ENCODE measurements at places on chromosomes 1 and 21.

- DNase-seq: no peak
These were observed 36.7 kb downstream of the ZBTB40 start for GRCh38 chr1:22488319-22488718.

DNA sequence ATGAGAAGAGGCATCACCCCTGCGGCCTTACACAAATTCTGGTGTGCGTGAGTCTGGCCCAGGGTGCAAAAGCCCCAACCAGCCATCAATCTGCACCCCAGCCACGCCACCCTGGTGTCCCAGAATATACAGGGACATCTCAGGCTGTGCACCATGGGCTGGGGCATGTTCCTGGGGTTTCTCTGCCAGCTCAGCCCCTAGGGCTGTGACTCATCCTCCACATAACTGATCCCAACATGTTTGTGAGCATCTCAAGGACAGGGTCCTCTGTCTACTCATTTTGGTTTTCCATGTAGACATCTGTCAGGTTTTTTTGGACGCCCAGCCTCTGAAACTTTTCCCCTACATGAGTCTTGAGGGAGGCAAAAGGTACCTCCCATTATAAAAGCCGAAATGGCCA lies 511 bp downstream of the ZNF683 start:
- no peak for DNase-seq

- no peak for DNase-seq
These were observed 29.4 kb downstream of the LRRC3 start for GRCh38 chr21:44484498-44485253.

GRCh38 chr1:212149566-212149965 lies 114.0 kb downstream of the DTL start:
- no peak for DNase-seq

- DNase-seq: no peak
These were observed 41.6 kb downstream of the MFSD2A start for GRCh38 chr1:39996396-39997004.

DNA sequence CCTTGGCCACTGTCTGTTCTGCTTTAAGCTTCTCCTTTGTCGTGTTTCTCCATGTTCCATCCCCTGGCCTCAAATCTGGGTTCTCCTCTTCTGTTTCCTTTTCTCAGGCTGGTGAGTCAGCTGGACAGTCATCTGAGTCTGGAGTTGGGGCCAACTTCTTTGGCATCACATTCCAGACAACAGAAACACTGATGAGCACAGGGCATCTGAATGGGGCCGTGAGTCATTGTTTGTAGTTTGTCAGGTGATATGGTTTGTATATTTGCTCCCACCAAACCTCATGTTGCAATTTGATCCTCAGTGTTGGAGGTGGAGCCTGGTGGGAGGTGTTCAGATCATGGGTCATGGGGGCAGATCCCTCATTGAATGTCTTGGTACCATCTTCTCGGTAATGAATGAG lies 14.3 kb upstream of the OLIG2 start:
- no peak for DNase-seq

DNA sequence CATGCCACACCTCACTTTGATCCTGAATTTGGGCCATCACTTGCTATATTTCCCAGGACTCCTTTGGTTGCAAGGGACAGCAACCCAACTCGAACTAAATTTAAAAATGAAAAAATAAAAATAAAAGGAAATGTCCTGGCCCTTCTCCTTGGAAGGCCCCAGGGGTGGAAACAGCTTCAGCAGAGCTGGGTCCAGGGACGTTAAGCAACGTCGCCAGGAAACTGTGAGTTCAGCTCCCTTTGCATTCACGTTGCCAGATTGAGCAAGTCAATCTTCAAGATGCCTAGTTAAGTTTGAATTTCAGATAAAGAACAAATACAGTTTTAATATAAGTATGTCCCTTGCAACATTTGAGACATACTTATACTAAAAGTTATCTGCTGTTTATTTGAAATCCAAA lies 14.6 kb upstream of the SPSB1 start:
- no peak for DNase-seq

GRCh38 chr1:86335916-86336315 lies 60.2 kb downstream of the ODF2L start:
- no peak for DNase-seq

DNA sequence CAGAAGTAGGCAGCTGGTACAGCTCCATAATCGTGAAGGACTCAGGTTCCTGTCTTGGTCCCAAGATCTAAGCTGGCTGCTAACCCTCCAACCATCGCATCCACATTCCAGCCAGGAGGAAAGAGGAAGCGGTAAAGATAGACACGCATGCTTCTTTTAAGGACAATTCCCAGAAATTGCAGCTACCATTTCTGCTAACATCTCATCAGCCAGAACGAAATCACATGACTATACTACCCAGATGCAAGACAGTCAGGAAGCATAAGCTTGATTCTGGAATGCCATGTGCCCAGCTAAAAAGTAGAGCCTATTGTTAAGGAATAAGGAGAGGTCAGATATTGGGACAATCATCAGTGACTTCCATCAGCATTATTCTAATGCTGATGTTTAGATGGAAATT lies 110.4 kb downstream of the EPHB2 start:
- no peak for DNase-seq

- DNase-seq: peak; percentile 86
These were observed at the start of gene CSRP1 for GRCh38 chr1:201506557-201507359. TSS of gene CSRP1 (minus strand) at chr1:201507123. CDS start at chr1:201496303, 10,820 bp downstream.

DNA sequence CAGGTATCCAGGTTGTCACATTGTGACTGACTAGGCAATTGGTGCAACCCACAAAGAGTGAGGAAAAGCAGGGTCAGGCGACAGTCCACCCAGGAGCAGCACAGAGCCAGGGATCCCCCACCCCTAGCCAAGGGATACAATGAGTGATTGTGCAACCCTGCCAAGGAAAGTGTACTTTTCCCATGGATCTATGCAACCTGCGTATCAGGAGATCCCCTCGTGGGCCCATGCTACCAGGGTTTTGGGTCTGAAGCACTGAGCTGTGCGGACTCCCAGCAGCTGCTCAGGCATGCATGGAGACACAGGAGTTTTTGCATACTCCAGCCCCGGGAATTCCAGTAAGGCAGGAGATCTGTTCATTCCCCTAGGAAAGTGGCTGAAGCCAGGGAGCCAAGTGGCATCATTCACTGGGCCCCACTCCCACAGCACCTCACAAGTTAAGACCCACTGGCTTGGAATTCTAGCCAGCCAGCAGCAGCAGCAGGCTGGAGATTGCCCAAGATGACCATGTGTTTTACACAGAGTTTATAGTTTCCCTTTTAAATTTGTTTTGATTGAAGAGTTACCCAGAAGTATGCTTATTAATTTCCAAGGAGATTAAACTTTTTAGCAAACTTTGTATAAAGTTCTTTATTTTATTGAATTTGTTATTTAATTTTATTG lies 136.0 kb downstream of the LTN1 start:
- DNase-seq: no peak

DNA sequence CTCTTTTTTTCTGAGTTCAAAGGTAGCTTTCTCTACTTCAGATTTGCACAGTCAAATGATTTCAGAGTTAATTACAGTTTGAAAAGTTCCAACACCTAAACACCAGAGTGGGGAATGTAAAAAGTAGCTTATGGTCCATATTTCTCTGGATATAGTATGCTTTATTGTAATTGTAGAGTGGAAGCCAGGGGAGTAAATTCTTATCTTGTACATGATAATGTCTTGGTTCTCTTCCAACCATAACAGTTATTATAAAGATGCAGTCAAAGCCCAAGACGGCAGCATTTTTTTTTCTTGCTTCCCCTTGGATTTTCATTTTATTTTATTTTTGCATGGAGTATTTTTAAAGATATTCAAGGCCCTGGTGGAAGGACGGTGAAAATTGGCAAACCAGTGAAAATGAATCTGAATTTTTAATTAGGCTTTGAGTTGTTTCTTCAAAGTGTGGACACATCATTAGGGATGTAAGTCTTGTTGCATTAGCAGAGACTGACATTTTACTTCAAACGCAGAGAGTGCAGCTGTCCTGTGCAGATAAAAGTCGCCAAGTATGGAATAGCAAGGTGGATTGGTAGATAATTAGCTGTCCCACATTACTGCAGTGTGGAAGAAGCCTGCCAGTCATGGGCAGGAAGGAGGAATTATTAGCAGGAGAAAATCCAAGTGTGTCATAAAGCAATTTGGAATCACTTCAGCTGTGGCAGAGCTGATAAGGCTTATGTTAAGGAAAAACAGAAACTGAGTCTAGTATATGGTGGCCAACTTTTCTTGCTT lies 11.3 kb downstream of the CACHD1 start:
- DNase-seq: no peak

GRCh38 chr1:213394837-213395236 lies 343.8 kb downstream of the RPS6KC1 start:
- no peak for DNase-seq

- DNase-seq: no peak
These were observed 22.4 kb upstream of the ASB17 start for GRCh38 chr1:75954586-75954985.

- no peak for DNase-seq
These were observed 5.9 kb downstream of the C1orf226 start for GRCh38 chr1:162387226-162388082.

- DNase-seq: no peak
These were observed 87.3 kb upstream of the SLFNL1 start for GRCh38 chr1:41108696-41109275.

DNA sequence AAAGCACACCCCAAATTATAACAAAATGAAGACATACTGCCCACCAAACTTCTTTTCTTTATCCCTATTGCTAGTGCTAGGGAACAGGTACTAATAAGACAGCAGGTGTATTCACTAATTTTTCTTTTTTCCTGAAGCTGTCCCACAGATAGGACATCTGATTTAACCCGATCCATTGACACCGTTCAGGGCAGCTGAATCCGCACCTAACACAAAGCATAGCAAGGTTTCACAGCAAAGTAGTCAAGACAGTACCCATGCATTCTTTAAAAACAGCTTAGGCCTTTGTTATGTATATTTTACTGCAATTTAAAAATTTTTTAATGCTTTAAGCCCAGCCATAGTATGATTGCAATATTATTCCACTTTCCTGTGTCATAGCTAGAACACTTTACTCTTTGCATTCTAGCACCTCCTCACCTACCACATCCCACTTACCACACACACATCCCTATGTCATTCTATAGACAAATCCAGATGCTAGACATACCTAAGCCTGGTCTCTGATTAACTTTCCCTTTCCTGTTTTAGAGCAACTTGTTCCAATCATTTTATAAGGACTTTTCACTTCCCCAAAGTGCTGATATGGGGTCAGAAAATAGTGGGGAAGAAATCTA lies 40.4 kb downstream of the GATAD2B start:
- no peak for DNase-seq

- DNase-seq: no peak
These were observed 1237.2 kb downstream of the PLA2G4A start for GRCh38 chr1:188065917-188066316.

DNA sequence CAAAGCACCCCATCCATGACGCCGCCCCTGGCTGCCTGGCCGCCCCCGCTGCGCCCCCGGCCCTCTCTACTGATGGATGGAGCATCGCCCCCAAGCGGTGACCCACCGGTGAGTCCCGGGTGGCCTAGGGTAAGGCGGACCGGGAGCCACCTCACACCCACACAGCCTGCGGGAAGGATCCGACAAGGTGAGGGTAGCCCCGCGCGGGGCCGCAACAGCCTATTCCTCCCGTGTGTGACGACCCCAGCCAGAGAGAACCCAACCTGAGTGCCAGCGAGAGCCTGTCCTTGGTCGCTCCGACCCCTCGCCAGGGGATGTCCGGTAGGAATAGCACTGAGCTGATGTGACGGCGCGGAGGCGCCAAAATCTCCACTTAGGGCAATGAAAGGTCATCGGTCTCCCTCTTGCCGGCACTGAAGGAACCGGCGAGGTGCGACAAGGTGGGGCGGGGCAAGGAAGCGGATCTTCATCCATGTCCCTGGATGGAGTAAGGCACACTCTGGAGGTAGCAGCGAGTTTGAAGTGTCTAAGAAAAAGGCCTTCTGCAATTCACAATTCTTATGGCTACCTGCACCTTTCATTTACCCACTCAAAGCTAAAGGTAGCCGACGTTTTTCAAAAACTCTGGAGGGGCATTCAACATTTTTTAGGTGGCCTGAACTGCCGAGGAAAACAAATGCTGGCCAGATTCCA lies 19.7 kb upstream of the CHIA start:
- no peak for DNase-seq

GRCh38 chr21:37587635-37588177 lies 221.1 kb downstream of the DYRK1A start:
- no peak for DNase-seq

- no peak for DNase-seq
These were observed 76.0 kb downstream of the GLIS1 start for GRCh38 chr1:53662951-53663350.

GRCh38 chr1:219088778-219089557 lies 84.7 kb upstream of the LYPLAL1 start:
- DNase-seq: no peak

- DNase-seq: no peak
These were observed 12.6 kb upstream of the MYOG start for GRCh38 chr1:203098445-203098844.

GRCh38 chr1:197685785-197686184 lies 89.5 kb downstream of the DENND1B start:
- no peak for DNase-seq

GRCh38 chr1:184226100-184226487 lies 160.7 kb upstream of the C1orf21 start:
- no peak for DNase-seq

DNA sequence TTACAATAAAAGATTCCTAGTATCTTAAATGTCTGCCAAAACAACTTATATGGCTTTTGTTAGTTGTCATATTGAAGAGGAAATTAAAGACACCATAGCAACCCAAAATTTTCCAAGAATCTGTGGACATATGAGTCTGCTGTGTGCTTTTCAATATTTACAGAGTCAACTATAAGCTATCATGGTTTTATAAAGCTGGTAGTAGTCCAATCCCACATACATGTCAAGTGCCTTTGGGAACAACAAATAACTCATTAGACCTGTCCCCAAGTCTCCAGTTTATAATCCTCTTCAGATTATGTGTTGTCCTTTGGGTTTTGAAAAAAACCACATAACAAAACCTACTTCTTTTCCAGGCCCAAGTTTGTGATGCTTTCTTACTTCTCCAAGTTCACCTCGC lies 293.8 kb upstream of the USP25 start:
- no peak for DNase-seq

- no peak for DNase-seq
These were observed 86.1 kb upstream of the CYYR1 start for GRCh38 chr21:26659182-26659581.

Data from NCI-H1436 (cell line).